AG04450 (cell line): ENCODE measurements at places on chromosomes 2 and 18. TPM values are rescaled to one million over a fixed set of nuclear protein-coding genes. Genes with fewer than 3 reads are reported as not detected.

GRCh38 chr2:149075105-149075504, 36.6 kb downstream of the LYPD6B start:
- no peak for DNase-seq

DNA sequence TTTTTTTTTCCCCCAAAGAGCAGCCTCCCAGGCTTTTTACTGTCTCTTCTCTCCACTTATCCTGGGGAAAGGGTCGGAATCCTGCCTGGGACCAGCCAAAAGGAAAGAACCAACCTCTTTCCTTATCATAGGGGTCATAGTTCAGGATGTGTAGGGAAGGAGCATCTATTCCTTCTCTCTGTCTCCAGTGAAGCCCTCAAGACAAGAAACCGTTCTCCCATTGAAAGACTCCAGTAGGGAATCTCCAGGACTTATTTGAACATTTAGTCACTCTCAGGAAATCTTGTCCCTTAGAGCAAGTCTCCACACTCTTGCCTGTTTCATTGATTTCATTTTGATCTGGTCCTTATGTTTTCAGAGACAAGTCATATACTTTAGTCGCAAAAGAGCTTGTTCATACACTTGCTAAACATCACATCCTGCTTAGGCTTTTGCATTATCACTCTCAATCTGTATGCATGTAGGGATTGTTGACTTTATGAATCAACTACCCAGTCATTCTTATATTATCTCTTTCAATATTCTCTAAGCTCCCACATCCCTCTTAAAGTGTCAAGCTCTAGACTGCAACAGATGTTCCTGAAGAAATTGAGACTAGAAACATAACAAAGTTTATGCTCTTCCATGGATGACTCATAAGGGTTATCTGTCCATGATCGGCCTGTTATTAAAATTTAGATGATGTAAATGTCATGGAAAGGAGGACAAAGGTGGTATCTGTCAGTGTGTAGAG, 116.2 kb upstream of the ST6GAL2 start:
- peak; percentile 6 for DNase-seq

- no peak for DNase-seq
These were observed 99.7 kb upstream of the CAVIN2 start for GRCh38 chr2:191946471-191947182.

DNA sequence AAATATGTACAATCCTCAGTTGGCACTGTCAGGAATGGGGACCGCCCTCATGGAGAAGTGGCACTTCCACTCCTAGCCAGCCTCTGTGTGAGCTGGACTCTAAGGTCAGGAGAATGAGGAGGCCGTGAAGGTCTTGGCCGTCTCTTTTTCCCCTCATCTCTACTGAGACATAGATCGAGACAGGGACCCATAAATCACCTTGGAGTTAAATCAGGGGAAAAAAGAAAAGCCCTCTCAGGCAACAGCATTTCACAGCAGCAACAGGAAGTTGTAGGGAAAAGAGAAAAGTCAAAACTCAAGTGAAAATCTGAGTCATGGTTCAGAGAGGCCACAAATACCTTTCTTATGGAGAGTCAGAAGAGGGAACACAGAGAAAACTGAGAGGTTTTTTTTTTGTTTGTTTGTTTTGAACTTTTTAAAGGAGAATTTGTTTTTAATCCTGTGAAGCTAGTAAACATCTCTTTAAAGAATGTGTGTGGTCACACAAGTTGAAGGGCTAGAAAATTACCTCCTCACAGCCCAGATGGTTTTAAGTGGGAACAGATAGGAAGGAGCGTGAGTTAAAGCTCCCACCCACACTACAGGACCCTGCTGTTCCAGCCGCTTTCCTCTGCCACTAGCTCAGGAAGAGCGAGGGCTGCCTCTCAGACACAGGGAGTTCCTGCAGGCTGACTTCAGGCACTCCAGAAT, 30.6 kb upstream of the CYP1B1 start:
- no peak for DNase-seq

GRCh38 chr18:52588931-52589330, 248.9 kb downstream of the DCC start:
- peak; percentile 3 for DNase-seq

DNA sequence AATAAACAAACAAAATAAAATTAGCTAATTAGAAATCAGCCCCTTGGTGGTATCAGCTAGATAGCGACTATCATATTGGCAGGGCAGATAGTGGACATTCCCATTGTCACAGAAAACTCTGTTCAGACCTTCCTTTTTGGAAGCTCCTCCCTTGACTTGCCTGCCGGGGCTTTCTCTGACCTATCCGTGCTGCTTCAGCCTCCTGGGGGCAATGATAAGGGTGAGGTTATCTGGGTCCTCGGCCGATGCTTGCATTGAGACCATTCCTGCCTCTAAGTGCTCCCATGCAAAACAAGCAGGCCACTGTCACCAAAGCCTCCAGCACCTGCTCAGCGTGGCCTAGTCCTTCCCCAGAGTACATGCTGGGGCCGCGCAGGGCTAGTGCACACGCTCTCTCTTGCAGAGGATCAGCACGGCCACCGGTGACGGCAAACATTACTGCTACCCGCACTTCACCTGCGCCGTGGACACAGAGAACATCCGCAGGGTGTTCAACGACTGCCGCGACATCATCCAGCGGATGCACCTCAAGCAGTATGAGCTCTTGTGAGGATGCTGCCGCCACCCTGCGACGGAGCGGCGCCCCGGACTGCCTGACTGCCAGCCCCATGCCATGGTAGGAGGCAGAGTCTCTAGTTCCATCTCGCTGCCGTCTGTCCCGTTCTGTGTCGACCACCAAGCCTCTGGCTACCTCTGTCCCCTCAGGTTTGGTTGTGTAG, 27.4 kb downstream of the MPPE1 start:
- DNase-seq = no peak

GRCh38 chr2:157262248-157262647, 4.7 kb downstream of the GALNT5 start:
- DNase-seq = no peak

- no peak for DNase-seq
These were observed 54.5 kb downstream of the RASGRP3 start for GRCh38 chr2:33530690-33531548.

DNA sequence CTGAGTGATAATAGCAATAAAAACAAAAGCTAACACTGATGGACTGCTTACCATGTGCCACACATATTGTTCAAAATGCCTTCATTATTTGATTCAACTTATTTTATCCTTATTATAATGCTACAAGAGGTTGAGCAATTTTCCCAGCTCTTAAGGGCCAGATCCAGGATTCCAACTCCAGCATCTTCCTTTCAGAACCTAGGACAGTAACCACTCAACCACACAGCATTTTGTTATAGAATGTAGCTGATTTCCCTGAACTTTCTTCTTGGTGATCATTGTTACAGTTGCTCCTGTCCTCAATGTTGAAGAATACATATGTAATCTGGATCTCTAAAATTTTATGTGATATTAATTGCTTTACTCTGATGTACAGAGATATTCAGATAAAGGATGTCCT, 341.7 kb downstream of the PIK3C3 start:
- DNase-seq = no peak

DNA sequence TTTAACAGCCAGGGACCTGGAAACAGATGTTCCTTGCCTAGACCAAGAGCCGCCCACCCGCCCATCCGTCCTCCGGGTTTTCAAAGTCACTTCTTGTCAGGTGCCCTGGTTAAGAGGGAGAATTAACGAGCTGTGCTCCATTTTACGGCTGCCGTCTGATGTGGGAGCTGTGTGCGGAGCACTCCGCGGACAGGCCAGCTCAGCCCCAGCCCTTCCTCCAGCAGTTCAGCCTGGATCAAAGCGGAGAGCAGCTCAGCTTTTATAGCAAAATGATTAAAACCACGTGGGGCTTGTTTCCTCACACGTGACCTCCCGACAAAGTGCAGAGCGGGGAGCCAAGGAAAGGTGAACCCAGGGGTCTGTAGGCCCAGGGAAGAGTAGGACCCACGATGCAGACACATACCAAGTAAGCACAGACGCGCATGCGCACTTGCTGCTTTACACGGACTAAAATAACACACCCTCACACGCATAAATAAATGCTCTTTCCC, 46.1 kb upstream of the PKDCC start:
- no peak for DNase-seq

The AQP4 gene
- polyA plus RNA-seq = not detected in 2 replicates

The PLB1 gene
- 1.4 and 1.6 TPM in 2 replicates for polyA plus RNA-seq

The KIF1A gene
- not detected in 2 replicates for polyA plus RNA-seq
